ENCODE measurements at places on chromosomes 6 and 20.

DNA sequence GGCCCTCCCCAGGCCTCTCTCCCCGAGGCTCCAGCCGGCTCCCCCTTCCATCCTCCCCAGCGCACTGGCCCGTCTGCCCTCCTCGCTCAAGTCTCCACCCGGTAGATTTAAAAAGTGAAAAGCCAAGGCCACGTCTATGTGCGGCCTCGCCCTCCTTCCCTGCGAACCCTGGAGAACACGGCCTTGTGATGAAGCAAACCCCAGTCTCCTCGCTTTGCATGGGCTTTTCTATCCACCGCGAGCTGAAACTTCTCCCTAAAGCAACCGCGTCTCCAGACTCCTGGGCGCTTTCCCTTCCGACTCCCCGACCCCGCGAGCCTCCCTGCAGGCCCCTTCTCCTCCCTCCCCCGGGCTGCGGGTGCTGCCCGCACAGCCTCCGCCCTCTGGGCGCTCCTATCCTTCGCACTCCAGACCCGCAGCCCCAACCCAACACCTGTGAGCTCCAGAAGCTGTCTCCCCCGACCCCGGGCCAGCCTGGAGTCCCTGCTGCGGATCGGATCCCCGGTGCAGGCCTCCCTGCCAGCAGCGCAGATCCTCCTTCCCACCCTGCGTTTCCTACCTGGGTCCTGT is 265.2 kb upstream of the QKI start:
- DNase-seq = no peak

GRCh38 chr6:6844530-6844929 is 256.0 kb downstream of the LY86 start:
- no peak for DNase-seq

- no peak for DNase-seq
These were observed 106.6 kb downstream of the ATXN1 start for GRCh38 chr6:16654701-16655100.

GRCh38 chr6:89475634-89476033 is 42.7 kb downstream of the ANKRD6 start:
- peak; percentile 6 for DNase-seq

- DNase-seq = no peak
These were observed 14.9 kb downstream of the PLCG1 start for GRCh38 chr20:41152108-41152757.

- DNase-seq = no peak
These were observed 34.9 kb upstream of the REV3L start for GRCh38 chr6:111517965-111518364.

DNA sequence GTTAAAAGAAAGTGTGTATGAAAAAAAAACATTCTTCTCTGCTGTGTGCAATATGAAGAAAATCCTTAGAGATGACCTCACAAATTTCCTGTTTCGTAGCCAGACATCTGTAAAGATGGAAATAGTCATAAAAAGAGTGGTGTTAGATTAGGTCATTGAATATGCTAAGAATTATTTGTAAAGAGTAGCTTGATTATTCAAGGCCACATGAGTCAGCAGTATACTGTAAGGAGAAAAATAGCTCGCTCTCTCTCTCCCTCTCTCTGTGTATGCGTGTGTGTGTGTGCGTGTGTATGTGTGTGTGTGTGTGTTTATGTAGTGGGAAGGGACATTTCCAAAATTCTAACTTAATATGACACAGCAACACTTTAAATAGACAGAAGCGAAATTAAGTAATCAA is 78.8 kb downstream of the PTCHD4 start:
- peak; percentile 88 for DNase-seq

DNA sequence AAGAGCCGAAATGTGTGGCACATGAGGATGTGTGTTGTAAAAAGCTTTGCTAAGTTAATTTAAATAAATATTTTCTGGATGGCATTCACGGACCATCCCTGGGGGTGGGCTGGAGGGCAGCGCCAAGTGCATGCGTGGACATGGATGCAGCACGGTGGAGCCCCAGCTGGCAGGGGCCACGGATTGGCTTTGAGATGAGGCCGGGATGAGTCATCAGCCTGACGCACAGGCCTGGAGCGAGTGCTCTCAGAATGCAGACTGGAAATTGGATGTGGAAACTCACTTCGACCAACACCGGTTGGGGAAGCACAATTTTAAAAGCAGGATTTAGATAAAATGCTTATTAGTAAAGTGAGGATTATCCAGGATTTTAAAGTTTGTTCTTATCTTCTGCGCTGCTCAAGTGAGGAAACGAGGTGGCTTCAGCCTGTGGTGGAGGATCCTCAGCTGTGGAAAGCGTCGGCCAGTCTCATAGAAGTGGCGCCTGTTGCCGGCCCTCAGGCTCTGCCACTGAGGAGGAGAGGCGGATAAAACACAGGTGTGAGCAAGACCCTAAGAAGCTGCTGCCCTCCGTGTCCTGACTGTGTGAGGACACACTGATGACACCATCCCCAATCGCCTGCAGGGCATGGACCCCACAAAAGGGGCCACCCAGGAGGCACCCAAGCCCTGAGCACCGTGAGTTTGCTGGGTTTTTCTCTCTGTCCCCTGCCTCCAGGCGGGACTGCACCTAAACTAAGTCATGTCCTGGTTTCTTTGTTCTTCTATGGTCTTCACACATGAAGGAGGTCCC is 279.7 kb downstream of the CDH4 start:
- DNase-seq = no peak

GRCh38 chr6:108768166-108768555 is 80.1 kb upstream of the ARMC2 start:
- no peak for DNase-seq

DNA sequence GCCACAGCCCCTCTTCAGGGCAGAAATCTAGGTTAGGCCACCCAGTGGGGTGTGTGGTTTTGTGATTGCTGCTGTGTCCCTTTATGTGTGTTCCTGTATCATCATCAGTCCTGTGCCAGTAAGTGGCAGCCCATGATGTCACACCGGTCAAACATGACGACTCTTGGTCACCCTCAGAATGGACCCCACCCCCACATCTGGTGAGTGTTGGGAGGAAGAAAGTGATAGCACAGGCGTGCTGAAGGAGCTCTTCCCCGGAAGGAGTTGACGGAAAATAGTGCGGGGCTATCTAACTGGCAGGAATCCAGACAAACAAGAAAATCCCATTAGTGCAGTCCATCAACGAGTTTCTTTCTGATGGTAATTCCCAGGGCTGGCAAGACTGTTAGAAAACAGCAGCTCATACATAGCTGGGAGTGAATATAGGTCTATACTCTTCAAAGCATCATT is 33.4 kb upstream of the IL17A start:
- peak; percentile 92 for DNase-seq

GRCh38 chr6:131322125-131322524 is 186.9 kb downstream of the AKAP7 start:
- DNase-seq = no peak

DNA sequence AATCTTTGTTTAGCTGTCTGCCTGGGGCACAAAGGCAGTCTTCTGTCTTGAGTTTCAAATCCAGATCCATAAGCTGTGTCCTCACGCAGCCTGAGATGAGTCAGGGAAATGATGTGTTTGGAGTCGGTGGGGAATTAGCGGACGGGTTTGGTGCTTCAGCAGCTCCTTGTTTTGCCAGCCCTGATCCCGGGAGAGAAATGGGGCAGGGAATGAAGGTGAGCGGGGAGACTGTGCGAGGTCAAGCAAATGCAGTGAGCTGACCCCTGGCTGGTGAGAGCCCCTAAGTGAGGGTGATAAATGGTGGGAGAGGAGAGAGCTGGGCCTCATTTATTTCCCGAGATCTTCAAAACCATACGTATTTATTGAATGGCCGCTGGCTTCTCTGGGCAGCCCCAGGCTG is 21.6 kb downstream of the DUSP22 start:
- no peak for DNase-seq

- no peak for DNase-seq
These were observed 82.7 kb upstream of the CARMIL1 start for GRCh38 chr6:25196464-25196863.

- DNase-seq = no peak
These were observed 163.5 kb upstream of the CDYL start for GRCh38 chr6:4612636-4613171.

GRCh38 chr20:63025534-63026331 is 19.0 kb upstream of the BHLHE23 start:
- DNase-seq = peak; percentile 33

DNA sequence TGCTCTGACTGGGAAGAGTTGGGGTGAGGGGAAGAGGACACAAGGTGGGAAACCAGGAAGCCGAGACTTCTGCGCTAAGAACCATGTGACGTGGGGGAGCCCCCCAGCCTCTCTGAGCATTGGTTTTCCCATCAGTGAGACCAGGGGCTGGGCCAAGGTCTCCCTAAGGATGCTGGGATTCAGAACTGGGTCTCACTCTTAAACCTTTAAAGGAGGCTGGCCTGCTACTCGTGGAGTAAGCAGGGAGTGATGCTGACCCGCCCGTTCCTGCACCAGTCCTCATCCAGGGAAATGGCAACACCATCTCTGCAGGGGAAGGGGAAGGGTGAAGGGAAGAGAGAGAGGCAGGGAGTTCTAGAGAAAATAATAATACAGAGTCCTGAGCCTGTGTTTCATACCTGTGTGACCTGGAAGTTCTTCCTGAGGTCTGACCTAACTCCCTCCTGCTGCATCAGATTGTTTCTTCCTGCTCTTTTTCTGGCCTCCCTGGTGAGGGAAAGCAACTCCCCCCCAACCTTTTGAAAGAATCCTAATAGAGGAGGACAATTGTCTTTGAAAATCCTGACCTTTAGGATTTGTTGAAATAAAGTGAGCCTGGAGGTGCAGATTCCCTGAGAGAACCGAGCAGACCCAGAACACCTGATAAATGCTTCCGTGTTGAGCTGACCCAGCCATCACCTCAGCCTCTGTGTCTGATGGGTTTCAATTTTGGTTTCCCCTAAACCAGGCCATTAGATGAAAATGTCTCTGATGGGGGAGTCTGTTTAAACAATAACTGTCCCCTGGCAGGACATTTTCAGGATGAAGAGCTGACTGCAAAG is 3.0 kb upstream of the GRM4 start:
- no peak for DNase-seq

All from myocyte (in vitro differentiated cells).